ENCODE measurements at places on chromosomes 2 and 18.

GRCh38 chr2:18749912-18750526 is 160.7 kb upstream of the NT5C1B start:
- DNase-seq: peak; percentile 27

DNA sequence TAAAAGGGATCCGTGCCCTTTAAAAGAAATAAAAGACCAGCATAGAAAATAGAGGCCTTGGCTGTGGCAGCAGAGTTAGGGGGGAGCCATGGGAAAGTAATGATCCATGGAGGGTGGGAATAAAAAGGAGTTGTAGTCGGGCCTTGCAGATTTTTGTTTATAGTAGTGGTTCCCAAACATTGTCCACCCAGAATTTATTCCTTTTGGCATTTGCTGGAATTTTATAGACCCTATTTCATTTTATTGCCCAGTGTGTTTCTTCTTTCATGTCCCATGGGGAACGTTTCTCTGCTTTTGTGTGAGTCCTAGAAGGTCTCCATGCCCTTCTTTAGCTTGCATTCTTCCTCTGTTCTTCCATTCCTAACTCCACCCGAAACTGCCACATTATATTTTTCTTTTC is 222.2 kb downstream of the LTBP1 start:
- DNase-seq: no peak

GRCh38 chr2:237390235-237390634 is 23.7 kb downstream of the COL6A3 start:
- no peak for DNase-seq

DNA sequence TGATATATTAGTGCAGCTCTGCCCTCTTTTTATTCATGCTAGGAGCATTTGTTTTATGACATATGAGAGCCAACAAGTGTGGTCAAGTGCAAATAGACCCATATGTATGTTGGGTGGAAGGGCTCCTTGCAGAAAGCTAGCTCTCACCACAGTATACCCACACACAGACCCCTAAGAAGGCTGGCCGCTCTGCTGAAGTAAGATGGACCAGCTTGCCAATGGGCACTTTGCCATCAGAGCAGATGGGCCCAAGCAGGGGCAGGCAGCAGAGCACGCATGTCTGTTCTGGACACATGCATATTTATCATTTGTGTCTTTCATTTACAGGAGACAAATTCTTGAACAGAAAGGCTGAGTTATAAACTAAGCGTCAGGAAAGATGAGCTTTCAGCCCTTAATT is 187.5 kb upstream of the DTNA start:
- DNase-seq: no peak

GRCh38 chr2:231181860-231182512 is 16.4 kb upstream of the ARMC9 start:
- peak; percentile 94 for DNase-seq

DNA sequence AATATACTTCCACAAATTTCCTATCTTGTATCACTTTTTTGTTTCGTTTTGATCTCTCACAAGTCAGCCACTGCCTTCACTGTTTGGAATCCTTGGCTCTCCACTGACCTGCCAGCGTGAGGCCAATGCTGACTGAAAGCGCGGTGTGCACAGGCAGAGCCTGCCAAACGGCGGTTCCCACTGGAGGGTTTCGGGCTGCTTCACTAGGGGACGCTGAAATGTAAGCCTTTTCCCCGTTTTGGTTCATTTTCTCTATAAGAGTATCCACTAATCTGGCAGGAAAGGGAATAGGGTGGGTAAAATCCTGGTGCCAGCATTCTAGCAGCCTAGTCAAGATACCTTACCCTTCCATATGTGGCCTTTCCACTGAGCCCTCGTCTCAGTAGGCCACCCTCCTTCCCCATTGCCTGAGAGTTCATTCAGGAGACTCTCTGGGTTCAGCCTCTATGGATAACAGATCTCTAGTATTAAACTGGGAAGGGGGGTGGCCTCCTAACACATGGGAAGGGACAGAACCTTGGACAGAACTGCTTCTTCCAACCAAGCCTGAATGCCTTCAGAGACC is 91.5 kb downstream of the DYM start:
- no peak for DNase-seq

- no peak for DNase-seq
Observed at GRCh38 chr2:186925514-186925913, 76.5 kb upstream of the ZSWIM2 start.

- no peak for DNase-seq
Observed at GRCh38 chr18:23363865-23364570, 89.1 kb upstream of the RIOK3 start.

- DNase-seq: no peak
Observed at GRCh38 chr2:204021290-204022081, 84.9 kb downstream of the ICOS start.

- DNase-seq: peak; percentile 7
Observed at GRCh38 chr18:37864122-37864521, 298.5 kb upstream of the CELF4 start.

- DNase-seq: no peak
Observed at GRCh38 chr2:46643951-46644350, 164.6 kb downstream of the TMEM247 start.
